ENCODE measurements at places on chromosomes 2 and 18. TPM values are rescaled to one million over a fixed set of nuclear protein-coding genes. Genes with fewer than 3 reads are reported as not detected.
A peak's percentile ranks its signal among the peaks of the same experiment; 100 is the strongest.

DNA sequence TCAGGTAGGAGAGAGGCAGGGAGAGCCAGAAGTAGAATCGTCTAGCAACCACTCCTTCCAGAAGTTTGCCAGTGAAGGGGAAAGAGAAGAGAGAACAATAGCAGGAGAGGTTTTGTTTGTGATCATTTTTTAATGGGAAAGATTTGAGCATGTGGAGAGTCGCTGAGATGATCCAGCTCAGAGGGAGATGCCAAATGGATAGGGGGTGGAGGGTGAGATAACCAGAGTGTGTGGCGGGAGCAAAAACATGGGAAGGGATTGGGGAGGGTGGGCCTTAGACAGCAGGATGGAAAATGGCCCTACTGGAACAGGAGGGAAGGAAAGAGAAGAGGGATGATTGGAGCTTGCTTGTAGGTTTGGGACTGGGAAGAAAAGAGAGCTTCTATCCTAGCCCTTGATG, 269.8 kb downstream of the GLI2 start:
- DNase-seq, result no peak

- peak; percentile 20 for DNase-seq
Observed at GRCh38 chr18:32730620-32731091, 42.2 kb downstream of the KLHL14 start.

- peak; percentile 48 for DNase-seq
Observed at GRCh38 chr18:76412010-76412817, 82.8 kb downstream of the ZNF516 start.

GRCh38 chr2:30548386-30548785, 101.3 kb downstream of the LCLAT1 start:
- no peak for DNase-seq

- DNase-seq, result no peak
Observed at GRCh38 chr2:21260311-21260710, 136.5 kb downstream of the TDRD15 start.

- DNase-seq, result no peak
Observed at GRCh38 chr2:38661306-38661705, 4.6 kb upstream of the GALM start.

GRCh38 chr2:151289972-151290866, 751 bp upstream of the NMI start:
- peak; percentile 91 for DNase-seq

GRCh38 chr2:132567682-132568081, 102.3 kb downstream of the LYPD1 start:
- DNase-seq, result no peak

DNA sequence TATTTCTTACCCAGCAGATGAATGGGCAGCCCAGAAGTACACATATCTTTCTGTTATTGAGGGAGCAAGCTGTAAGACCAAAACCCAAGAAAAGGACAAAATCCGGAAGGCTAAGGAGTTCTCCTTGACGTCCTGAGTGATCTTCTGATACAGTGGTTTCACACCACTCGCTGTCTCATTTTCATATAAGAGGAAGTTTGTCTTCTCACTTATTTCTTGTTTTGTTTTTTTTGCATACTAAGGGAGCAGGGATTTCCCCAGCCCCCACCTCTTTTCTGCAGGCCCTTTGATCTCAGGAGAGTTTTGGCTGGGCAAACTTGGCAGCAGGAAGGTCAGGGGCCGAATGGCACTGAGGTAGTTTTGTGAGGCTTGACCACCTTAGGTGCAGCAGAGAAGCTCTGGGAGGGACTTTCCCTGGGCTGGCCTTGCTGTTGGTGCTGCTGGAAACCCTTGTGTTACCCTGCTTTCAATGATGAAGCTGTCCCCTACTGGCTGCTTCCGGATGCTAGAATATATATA, 13.3 kb downstream of the CHRNA1 start:
- no peak for DNase-seq

- peak; percentile 70 for DNase-seq
Observed at GRCh38 chr18:49548229-49548636, 13.6 kb upstream of the LIPG start.

DNA sequence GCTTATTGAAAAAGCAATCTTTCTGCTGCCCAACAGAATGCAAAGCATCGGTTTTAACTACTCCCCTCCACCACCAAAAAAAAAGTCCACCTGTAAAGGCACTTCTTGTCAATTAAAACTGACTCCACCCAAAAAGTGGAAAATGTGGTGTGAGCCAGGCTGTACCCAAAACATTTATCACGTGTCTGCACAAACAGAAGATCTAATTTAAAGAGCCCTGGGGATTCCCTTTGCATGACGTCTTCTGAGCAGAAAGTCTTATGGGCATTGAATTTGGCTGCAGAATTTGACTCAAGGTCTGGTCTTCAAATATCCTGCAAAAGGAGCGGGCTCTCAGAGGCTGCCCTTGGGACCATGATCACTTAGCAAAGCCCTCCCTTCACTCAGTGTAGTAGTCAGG, 358.3 kb upstream of the KLHL29 start:
- DNase-seq, result no peak

DNA sequence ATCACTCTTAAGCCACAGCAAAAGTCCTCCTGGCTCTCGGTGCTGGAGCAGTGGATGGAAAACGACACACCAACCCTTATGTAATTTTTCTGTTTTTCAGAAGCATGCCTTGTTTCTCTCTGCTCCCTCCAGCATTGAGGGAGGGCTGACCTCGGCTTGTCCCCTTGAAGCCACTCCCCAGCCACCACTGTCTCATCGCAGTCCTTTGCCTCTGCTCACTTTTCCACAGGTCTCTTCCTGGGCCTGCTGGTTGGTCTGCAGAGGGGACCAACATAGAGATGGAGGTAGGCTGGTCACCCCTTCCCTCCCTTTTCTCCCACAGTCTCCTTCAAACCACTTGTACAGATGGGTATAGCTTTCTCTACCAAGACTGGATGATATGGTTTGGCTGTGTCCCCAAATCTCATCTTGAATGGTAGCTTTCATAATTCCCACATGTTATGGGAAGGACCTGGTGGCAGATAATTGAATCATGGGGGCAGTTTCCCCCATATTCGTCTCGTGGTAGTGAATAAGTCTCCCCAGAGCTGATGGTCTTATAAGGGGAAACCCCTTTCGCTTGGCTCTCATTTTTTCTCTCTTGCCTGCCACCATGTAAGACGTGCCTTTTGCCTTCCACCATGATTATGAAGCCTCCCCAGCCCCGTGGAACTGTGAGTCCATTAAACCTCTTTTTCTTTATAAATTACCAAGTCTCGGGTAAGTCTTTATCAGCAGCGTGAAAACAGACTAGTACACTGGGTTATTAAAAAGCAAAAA, 14.3 kb upstream of the RIOK3 start:
- DNase-seq, result no peak

GRCh38 chr18:67381608-67382150, 134.8 kb downstream of the DSEL start:
- DNase-seq, result no peak

GRCh38 chr2:239502430-239503186, 101.8 kb upstream of the HDAC4 start:
- DNase-seq, result no peak

- DNase-seq, result peak; percentile 48
Observed at GRCh38 chr2:179440642-179441251, 176.1 kb upstream of the SESTD1 start.

- no peak for DNase-seq
Observed at GRCh38 chr18:37230768-37231167, 334.8 kb downstream of the CELF4 start.

DNA sequence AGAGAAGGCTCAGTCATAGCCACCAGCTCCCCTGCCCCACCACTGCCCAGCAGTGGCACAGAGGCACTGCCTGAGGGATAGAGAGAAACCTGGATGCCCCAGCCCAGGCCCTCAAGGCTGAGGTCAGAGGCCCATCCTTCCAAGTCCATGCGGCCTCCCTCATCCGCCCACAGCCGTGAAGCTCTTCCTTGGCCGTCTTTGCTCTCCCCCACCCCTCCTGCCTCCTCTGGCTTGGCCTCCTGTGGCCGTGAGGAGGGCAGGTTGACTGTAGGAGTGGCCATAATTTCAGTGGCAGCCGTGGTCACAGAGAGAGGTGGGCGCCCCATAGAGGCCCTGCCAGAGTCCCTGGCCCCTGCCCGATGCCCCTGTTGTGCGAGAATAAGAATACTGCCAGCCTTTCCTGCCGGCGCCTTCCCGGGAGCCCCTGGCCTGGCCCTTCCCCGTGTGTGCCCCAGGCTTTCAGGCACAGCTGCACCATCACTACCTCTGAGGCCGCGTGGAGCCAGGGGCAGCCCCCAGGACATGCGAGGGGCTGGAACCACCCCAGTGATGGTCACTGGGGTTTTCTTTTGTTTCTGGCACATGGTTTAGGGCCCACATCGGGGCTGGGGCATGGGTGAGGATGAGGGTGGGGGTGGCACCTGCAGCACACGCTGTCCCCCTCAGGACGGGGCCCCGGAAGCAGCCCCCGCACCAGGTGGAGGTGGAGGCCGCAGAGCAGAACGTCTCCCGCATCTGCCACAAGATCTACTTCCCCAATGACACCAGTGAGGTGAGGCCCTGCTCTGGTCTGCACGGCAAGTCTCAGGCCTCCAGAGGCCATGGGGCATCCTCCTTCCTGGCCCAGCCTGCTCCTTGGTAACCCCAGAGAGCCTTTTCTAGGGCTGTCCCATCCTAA, 13.1 kb upstream of the GPR17 start:
- DNase-seq, result no peak

DNA sequence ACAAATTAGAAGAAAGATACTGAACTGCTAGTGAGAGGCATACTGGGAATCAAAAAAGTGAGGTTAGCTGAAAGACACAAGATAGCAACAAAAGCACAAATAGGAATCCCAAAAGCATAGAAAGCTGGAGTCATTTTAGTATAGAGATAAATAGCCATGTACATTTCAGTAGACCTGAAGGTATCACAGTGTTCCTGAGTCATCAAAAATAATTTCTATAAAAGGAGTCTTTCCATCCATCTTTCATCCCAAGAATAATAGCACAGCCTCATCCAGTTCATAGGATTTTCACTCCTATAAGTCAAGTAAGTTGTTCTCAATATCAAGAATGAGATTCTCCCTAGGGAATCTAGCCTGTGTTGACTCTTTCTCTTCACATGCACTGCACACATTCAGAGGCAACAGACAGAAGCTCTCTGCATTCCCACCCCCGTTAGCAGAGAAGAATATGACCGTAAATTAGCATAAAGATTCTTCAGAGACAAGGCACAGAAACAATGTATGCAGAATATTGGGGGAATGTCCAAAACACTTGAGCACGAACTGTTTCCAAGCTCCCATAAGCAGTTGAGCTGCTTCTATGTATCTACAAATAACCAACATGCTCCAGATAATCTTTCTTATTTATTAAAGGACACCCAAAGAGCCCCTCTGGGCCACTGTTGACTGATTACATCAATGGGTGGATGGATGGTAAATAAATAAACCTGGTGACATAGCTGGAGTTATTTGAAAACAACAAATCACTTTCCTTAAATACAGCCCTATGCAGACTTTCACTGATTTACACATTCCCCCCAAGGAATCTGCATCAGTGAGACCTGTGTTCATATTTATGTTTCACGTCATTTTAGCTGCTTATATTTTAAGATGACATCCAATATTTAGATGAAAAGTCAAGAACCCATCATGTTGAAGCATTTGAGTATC, 174.5 kb upstream of the PKDCC start:
- DNase-seq, result no peak

DNA sequence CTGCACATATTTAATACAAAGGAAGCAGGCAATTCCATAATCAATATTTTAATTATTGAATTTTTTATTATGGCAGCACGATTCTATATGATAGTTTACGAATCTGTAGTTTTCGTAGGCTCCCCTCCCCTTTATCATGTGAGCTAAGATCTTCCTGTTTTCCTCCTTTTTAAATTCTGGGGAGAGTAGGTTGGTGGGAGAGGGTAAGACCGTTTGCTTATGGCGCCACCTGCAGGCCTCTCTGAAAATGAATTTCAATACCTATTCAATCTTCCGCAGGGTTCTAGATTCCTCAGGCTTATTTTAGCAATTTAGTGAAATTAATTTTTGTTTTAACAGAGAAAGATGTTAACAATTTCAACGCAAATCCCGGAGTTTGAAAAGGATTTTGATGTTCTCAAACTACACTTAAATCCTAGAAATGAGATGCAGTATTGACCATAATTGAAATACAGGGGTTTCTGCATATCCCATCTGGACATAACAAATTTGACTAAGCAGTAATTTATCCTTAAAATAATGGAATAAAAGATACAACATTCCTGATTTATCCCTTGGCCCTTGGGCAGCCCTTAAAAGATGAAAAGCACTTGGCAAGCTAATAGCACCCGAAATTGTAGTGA, 12.8 kb upstream of the GBX2 start:
- DNase-seq, result peak; percentile 81

DNA sequence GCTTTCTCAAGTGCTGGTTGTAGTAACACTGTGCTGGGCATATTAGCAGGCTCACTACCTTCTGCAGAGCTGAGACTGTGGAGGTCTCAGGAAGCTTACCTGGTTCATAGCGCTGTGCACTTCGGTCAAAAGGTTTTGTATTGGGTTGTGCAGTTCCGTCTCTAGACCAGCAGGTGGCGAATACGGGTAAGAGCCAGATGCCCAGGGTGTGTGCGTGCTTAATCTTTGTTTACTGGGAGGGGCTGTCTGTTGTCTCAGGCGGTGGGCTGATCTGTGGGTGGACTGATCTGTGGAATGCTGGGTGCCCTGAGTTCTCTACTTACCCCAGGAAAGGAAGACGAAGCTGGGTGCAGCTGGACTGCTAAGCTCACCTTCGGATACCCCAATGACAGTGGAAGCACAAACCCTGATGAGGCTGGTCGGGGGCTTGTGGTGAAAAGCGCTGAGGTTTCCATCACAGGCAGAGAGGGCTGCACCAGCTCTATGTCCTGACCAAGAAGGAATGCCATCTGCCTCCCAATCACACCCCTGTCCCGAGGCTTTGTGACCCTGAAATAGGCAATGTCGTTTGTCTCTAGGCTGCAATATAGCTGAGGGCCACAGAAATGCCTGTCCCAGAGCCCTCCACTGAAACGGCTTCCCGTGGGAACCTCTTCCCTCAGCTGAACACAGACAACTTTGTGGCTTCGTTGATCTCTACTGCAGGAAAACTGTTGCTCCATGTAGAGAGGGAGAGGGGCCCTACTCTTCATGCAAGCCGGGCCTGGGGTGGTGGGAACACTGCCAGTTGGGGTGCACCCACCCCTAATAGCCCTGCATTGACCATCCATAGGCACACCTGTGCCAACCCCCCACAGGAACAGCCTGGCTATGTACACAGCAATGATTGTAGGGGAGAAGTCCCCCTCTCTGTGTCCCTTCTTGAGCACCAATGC, 45.9 kb upstream of the FAM117B start:
- DNase-seq, result peak; percentile 78

GRCh38 chr2:240630771-240631547, 5.7 kb downstream of the GPR35 start:
- no peak for DNase-seq

- peak; percentile 65 for DNase-seq
Observed at GRCh38 chr2:197972061-197972460, 167.7 kb downstream of the PLCL1 start.

The LIMS1 gene
- 162 TPM for total RNA-seq

The EGR4 gene
- total RNA-seq, result not detected

The VPS54 gene
- total RNA-seq, result 32.0 TPM

The CDH19 gene
- total RNA-seq, result not detected

The PCARE gene
- not detected for total RNA-seq

The ME2 gene
- 38.9 TPM for total RNA-seq

The SULT1C2 gene
- total RNA-seq, result not detected

The DNAJC5G gene
- total RNA-seq, result not detected

The SERPINB13 gene
- total RNA-seq, result not detected

Measured in fibroblast of villous mesenchyme (primary cell).